ENCODE measurements at places on chromosomes 13 and 19.

DNA sequence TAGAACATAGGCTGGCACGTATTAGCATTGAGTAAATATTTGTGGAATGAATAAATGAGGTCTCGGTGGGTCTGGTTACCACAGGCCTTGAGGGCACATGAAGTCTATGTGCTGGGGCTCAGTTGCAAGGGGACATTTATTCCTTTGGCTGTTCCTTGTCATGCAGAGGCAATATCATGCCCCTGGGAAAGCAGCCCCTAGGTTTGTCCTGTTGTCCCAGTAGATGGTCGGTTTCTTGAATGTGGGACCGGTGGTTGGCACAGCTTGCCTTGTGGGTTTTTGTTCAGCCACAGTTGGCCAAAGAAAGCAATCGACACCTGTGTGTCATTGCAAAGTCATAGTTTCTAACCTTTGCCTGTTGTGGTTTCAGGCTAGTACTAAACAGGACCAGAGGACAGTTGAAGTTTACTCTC is 24.7 kb upstream of the GPR183 start:
- DNase-seq, result no peak

DNA sequence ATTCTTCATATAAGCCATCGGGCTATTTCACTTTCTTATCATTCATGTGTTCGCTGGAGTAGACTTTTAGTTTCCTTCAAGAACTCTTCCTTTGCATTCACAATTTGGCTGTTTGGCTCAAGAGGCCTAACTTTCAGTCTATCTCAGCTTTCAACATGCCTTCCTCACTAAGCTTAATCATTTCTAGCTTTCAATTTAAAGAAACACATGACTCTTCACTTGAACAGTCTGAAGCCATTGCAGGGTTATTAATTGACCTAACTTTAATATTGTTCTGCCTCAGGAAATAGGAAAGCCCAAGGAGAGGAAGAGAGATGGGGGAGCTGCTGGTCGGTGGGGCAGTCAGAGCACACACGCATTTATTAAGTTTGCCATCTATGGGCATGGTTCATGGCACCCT is 158.1 kb downstream of the SUCLA2 start:
- no peak for DNase-seq

- peak; percentile 42 for DNase-seq
These were observed 3.2 kb upstream of the PROZ start for GRCh38 chr13:113155201-113155600.

DNA sequence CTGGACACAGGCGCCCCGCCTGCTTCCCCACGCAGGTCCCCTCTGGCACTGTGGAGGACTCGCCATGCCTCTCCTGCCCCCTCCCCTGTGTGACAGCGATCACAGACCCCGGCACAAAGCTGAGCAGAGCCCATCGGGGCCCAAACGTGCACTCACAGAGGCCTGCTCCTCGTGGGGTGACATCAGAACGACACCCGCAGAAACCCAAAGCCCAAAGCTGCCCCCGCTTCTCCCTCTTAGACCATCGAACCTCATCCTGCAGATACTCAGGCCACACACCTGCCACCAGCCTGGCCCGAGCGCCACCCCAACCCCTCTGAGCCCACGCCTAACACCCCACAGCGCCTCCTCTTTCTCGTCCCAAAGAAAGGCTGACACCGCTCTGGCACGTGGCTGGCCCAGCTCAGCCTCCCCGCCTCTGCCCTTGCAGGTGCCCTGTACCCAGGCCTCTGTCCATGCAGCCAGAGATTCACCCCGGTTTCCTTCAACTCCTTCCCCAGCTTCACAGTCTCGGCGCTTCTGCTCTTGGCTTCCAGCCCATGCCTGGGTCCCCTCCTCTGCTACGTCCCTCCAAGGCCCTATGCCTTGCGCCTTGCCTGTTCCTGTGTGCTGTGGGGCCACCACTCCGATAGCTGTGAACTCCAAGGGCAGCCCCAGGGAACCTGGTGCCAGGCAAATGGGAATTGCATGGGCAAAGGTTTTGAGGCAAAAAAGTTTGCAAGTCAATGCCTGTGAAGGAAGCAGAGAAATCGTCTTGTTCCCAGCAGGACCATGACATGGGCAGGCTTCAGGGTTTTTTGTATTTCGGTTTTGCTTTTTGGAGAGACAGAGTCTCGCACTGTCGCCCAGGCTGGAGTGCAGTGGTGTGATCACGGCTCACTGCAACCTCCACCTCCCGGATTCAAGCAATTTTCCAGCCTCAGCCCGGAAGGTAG is 831 bp upstream of the CBARP start:
- no peak for DNase-seq

DNA sequence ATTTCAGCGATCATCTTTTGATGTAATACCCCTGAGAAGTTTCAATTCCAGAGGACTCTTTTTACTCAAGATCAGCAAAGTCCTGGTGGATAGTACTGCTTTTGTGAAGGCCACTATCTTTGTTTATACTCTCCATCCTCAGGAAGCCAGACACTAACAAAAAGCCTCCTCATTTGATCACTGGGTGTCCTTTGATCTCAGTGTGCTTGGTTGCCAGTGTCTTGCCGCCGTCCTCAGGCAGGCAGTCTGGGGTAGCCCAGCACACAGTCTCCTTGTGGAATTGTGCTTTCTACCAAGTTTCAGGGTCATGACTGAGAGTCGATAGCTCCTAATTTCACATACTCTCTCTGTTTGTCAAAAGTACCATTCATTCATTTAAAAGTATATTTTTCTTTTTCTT is 762.2 kb downstream of the EFNB2 start:
- DNase-seq, result no peak

DNA sequence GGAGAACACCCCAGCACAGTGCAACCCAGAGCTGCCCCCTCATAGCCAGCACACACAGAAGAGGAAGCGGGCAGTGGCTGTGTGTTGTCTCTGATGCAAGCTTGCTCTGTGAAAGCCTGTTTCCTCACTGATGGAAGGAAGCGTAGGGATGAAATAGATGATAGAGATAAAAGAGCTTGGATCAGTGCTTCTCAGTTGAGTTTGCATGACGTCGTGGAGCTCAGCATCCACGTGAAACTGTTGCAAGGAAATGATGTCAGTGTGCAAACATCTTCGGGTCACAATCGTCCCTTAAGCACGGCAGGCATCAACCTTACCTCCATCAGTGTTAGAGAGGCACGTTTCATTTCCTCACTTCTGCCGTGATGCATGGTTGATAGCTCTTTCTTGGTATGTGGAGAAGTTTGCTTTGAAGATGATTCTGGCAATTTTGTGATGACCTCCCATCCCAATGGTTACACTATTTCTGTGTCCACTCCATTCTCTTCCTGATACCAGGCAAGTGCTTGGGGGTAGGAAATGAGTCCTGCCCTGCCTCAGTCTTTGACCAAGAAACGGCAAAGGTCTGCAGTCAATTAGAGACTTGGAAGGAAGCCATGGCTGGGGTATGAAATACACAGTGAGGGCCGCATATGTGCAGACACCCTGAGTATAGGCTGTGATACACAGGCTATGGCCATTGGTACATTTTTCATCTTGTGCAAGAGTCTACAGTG is 183.0 kb downstream of the ZNF536 start:
- no peak for DNase-seq

GRCh38 chr13:114081761-114082681 is 50.4 kb downstream of the RASA3 start:
- DNase-seq, result no peak

All from GF-D8 (cell line).